ENCODE measurements at places on chromosomes 16 and 17.

- H3K4me1 ChIP-seq: no peaks in the 10 kb centered on the region
- no peak overlapping the region for H3K4me3 ChIP-seq
- H3K27ac ChIP-seq: no peak overlapping the region
- DNase-seq: peak; percentile 34
Observed at GRCh38 chr17:3026856-3027751, 36.3 kb downstream of the OR1D5 start.

GRCh38 chr16:84647828-84648594 lies at the start of gene KLHL36:
Gene KLHL36 (plus strand): TSS chr16:84648511. CDS start chr16:84650868, 2,357 bp downstream.
- peak; percentile 84 for DNase-seq
- no peaks in the 10 kb centered on the region for H3K27me3 ChIP-seq
- H3K27ac ChIP-seq: peak within 1 kb of the TSS; percentile 95
- peaks cover 31% of the 10 kb centered on the region for H3K4me1 ChIP-seq
- H3K36me3 ChIP-seq: peaks cover 24% of the 10 kb centered on the region
- H3K4me3 ChIP-seq: peak within 1 kb of the TSS; percentile 71

DNA sequence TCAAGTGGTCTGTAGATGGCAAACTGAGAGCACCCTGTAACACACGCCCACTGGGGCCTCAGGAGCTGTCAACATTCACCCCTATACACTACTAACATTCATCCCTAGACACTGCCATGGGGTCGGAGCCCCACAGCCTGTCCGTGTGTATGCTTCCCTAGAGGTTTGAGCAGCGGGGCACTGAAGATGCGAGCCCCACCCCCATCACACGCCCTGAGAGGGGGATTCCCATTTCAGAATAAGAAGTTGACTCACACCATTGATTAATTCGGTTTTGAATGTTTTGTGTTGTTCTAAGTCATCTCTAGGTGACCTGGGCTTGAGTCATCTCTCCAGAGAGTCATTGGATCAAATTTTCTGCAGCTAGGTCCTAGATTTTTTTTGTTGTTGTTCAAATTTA lies 37.3 kb upstream of the MMD start:
- H3K27ac ChIP-seq: no peak overlapping the region
- no peaks in the 10 kb centered on the region for H3K27me3 ChIP-seq
- DNase-seq: no peak
- no peaks in the 10 kb centered on the region for H3K36me3 ChIP-seq

DNA sequence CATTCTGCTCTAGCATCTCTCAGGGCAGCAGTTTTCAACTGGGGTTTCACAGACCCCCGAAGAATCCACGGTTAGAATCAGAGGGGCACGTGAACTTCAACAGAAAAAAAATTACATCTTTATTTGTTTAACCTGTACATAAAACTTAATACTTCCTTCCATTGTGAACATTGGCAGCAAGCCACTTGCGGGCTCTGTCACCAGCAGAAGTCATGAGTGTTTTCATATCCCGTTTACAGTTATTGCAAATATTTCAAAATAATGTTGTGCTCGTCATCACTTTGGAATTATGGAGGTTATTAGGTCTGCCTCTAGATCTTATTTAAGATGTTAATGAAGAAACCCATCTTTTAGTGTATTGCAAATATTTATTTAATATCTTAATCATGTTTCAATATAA lies 109.8 kb downstream of the SDR42E1 start:
- peaks cover 12% of the 10 kb centered on the region for H3K4me1 ChIP-seq
- no peak overlapping the region for H3K4me3 ChIP-seq
- no peak overlapping the region for H3K27ac ChIP-seq

- H3K4me3 ChIP-seq: no peak overlapping the region
- no peak for DNase-seq
- no peaks in the 10 kb centered on the region for H3K36me3 ChIP-seq
- H3K27ac ChIP-seq: no peak overlapping the region
- H3K4me1 ChIP-seq: no peaks in the 10 kb centered on the region
- no peaks in the 10 kb centered on the region for H3K27me3 ChIP-seq
Observed at GRCh38 chr16:70644763-70645597, 1.4 kb upstream of the IL34 start.

- H3K4me3 ChIP-seq: no peak overlapping the region
- no peak for DNase-seq
- peaks cover 20% of the 10 kb centered on the region for H3K36me3 ChIP-seq
- no peaks in the 10 kb centered on the region for H3K27me3 ChIP-seq
- H3K27ac ChIP-seq: peak overlapping the region; percentile 84
Observed at GRCh38 chr16:16029431-16030011, 80.1 kb downstream of the ABCC1 start.

GRCh38 chr17:74413491-74413890 lies 18.4 kb upstream of the GPRC5C start:
- no peak overlapping the region for H3K27ac ChIP-seq
- DNase-seq: no peak
- no peaks in the 10 kb centered on the region for H3K36me3 ChIP-seq

DNA sequence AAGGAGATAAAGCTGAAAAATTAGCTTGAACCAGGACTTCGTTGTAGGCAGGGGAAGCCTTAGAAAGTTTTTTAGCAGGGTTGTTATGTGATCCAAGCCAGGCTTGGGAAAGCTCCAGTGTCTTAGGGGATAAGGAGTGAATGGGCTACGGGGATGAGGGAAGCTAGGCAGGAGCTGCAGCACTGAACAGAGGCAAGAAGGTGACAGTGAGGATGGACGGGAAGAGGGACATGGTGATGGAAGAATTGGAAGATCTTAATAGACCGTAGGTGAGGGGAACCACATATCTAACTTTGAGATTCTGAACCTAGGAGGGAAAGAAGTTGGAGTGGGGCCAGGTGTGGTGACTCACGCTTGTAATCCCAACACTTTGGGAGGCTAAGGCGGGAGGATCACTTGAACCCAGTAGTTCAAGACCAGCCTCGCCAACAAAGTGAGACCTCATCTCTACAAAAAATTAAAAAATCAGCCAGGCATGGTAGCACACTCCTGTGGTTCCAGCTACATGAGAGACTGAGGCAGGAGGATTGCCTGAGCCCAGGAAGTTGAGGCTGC lies 3.2 kb downstream of the RHBDL3 start:
- H3K4me1 ChIP-seq: peaks cover 18% of the 10 kb centered on the region
- H3K27me3 ChIP-seq: peaks cover 81% of the 10 kb centered on the region
- no peak overlapping the region for H3K27ac ChIP-seq
- no peak for DNase-seq
- H3K36me3 ChIP-seq: no peaks in the 10 kb centered on the region
- no peak overlapping the region for H3K4me3 ChIP-seq

- DNase-seq: no peak
- H3K27ac ChIP-seq: no peak overlapping the region
- no peaks in the 10 kb centered on the region for H3K27me3 ChIP-seq
- H3K4me3 ChIP-seq: no peak overlapping the region
- no peaks in the 10 kb centered on the region for H3K36me3 ChIP-seq
Observed at GRCh38 chr16:17590711-17591654, 120.2 kb upstream of the XYLT1 start.

GRCh38 chr16:2195322-2196161 lies 863 bp downstream of the CASKIN1 start:
- H3K27me3 ChIP-seq: peaks cover 37% of the 10 kb centered on the region
- H3K4me3 ChIP-seq: peak overlapping the region; percentile 47
- no peak overlapping the region for H3K27ac ChIP-seq
- DNase-seq: no peak
- H3K4me1 ChIP-seq: peaks cover 13% of the 10 kb centered on the region

DNA sequence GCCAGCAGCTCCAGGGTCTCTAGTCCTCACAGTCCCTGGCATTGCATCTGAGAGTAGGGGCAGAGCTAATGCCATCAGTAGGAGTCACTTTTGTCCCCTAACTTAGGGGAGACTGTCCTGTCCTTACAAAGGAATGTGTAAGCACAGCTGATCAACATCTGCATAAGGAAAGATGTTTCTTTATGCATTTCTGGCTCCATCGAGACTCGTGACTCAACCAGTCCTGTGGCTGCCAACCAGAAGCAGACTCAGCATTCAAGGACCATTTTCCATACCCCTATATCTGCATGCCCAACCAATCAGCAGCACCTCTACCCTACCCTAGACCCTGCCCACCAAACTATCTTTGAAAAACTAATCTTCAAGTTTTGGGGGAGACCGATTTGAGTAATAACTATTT lies 8.2 kb upstream of the MPP2 start:
- no peak overlapping the region for H3K4me3 ChIP-seq
- H3K27me3 ChIP-seq: peaks cover 4% of the 10 kb centered on the region
- H3K36me3 ChIP-seq: no peaks in the 10 kb centered on the region
- H3K27ac ChIP-seq: no peak overlapping the region
- peaks cover 19% of the 10 kb centered on the region for H3K4me1 ChIP-seq

DNA sequence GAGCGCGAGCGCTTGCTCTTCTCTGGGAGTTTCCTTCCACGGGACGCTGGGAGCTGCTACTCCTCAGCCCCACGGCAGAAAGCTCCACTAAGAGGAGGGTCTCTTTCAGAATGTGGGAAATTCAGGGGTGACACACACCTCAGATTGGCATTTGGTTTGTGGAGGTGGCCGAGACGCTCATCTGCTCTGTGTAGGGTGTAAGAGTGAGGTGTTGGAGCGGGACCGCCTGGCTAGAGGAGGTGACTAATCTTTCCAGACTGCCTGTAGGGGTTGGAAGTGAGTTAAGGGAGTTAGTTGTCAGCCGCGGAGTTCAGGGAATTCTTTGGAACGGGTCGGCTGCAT lies 735 bp downstream of the PSMD11 start:
- peak overlapping the region; percentile 78 for H3K27ac ChIP-seq
- peaks cover 32% of the 10 kb centered on the region for H3K36me3 ChIP-seq
- peaks cover 14% of the 10 kb centered on the region for H3K4me1 ChIP-seq
- H3K4me3 ChIP-seq: peak overlapping the region; percentile 88
- DNase-seq: peak; percentile 28

DNA sequence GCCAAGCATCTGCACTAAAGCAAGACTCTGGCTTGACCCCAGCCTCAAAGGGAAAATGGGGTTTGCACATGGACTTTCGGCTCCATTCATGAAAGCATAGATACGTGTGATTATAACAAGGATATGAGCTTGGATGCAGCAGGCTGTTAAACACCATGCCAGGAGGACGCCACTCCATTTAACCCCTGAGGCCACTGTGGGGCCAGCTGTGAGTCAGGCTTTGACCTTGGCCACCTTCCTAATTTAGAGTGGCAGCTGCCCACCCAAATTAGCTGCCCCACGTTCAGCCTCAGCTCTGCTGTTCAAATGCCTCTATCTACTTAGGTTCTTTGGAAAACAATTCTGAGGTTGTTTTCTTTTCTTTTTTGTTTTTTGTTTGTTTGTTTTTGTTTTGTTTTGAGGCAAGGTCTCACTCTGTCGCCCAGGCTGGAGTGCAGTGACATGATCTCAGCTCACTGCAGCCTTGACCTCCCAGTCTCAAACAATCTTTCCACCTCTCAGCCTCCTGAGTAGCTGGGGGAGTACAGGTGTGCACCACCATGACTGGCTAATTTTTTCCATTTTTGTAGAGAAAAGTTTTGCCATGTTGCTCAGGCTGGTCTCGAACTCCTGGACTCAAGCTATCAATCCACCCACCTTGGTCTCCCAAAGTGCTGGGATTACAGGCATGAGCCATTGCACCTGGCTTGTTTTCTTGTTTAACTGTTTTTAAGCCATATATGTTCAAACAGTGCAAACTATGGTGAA lies 23.2 kb upstream of the KIFC3 start:
- no peaks in the 10 kb centered on the region for H3K36me3 ChIP-seq
- no peak overlapping the region for H3K4me3 ChIP-seq
- DNase-seq: no peak

- DNase-seq: no peak
- H3K4me1 ChIP-seq: no peaks in the 10 kb centered on the region
- no peaks in the 10 kb centered on the region for H3K36me3 ChIP-seq
- H3K4me3 ChIP-seq: no peak overlapping the region
Observed at GRCh38 chr17:77548967-77549366, 408.2 kb downstream of the SEC14L1 start.

GRCh38 chr16:253833-254232 lies 19.2 kb downstream of the FAM234A start:
- DNase-seq: no peak
- H3K4me3 ChIP-seq: no peak overlapping the region
- peaks cover 34% of the 10 kb centered on the region for H3K4me1 ChIP-seq
- H3K27me3 ChIP-seq: no peaks in the 10 kb centered on the region
- no peak overlapping the region for H3K27ac ChIP-seq
- peaks cover 22% of the 10 kb centered on the region for H3K36me3 ChIP-seq

DNA sequence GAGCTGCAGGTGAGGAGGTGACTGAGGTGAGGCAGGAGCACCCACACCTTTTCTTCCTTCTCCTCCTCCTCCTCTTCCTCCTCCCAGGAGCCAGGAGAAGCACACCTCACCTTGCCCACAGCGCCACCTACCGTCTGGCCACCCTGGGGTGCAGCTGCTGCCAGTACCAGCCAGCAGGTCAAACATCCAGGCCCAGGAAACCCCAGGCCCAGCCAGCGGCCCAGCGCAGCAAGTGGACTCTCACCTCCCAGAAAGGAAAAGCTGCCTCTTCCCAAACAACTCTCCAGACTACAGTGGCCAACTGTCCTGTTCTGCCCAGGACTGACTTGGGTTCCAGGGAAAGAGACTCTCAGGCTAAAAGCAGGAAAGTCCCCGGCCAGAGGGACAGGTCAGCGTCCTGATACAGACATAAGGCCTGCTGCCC lies 22.7 kb downstream of the PEMT start:
- H3K4me3 ChIP-seq: no peak overlapping the region
- no peaks in the 10 kb centered on the region for H3K27me3 ChIP-seq
- H3K36me3 ChIP-seq: no peaks in the 10 kb centered on the region
- peak; percentile 84 for DNase-seq
- peak overlapping the region; percentile 87 for H3K27ac ChIP-seq
- peaks cover 34% of the 10 kb centered on the region for H3K4me1 ChIP-seq
